Ovary (tissue), 10 donors: ENCODE measurements at places on chromosomes 5 and 9. TPM values are rescaled to one million over a fixed set of nuclear protein-coding genes. Genes with fewer than 3 reads are reported as not detected.

The ADAMTS19 gene
- 1.8 TPM for total RNA-seq

DNA sequence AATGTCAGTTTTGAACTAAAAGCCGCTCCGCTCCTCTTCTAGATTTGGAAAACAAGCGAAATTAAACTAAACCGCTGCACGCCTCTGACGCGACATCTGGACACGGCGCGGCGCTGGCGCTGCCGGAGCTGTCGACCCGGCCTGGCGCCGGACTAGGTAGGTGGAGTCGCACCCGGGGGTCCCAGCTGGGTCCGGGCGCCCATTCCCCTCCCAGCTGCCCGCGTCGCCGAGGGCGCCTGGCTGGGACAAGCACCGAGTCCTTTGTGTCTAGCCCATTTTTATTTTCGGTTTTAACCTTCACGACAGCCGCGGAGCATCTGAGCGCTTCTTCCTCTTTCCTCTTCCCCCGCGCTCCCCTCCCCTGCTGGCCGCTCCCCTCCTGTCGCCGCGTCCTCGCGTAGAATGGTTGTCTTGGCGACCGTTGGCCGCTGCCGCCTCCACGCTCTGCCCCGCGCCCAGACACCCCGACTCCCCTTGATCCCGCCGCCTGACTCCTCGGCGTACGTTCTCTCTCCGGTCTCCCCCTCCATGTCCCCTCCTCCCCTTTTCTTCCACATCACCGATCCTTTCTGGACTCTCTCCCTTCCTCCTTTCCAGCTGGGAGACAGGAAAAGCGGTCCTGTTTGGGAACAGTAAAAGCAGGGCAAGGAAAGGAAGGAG is 545 bp downstream of the CDKN2B-AS1 start:
- DNase-seq = peak; percentile 63

GRCh38 chr5:881551-881935 is 11.1 kb downstream of the BRD9 start:
- DNase-seq = no peak

DNA sequence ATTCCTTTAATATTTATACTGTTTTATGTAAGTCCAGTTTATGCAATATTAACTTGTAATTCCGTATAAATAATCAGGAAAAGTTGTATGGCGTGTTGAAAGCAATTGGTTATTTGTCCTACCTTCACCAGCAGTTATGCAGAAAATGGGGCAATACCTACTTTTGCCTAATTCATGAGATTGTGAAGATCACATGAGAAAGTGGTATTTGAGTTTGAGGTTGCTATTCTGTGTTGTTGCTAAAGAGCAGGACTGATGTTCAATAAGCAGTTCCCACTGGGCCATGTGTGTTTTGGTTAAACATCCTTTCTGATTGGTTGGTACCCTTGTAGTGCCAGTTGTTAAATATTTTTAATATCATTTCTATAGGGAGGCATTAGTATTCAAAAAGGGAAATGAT is 3.2 kb downstream of the TGFBR1 start:
- no peak for DNase-seq

DNA sequence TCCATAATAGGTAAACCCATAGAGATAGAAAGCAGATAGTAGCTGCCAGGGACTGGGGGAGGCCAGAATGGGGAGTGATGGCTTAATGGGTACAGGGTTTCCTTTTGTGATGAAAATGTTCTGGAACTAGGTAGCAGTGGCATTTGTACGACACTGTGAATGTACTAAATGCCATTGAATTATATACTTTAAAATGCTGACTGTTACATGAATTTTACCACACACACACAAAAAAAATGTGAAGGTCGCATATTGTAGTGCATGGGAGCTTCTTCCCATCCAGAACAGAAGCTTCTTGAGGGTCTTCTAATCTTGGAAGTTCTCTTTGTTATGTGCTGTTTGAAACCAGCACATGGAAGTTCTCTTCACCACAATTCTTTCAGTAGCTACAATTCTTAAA is 19.9 kb upstream of the ANP32B start:
- DNase-seq = no peak

- no peak for DNase-seq
Observed at GRCh38 chr9:132864691-132865090, 13.4 kb downstream of the AK8 start.

The PARP8 gene
- total RNA-seq = 18.9 TPM
